CD4-positive, alpha-beta T cell treated with Interleukin-10 for 1 hour (primary cell): ENCODE measurements at places on chromosomes 7 and 10.

- DNase-seq = no peak
These were observed 141.6 kb downstream of the DGKB start for GRCh38 chr7:14760730-14761478.

DNA sequence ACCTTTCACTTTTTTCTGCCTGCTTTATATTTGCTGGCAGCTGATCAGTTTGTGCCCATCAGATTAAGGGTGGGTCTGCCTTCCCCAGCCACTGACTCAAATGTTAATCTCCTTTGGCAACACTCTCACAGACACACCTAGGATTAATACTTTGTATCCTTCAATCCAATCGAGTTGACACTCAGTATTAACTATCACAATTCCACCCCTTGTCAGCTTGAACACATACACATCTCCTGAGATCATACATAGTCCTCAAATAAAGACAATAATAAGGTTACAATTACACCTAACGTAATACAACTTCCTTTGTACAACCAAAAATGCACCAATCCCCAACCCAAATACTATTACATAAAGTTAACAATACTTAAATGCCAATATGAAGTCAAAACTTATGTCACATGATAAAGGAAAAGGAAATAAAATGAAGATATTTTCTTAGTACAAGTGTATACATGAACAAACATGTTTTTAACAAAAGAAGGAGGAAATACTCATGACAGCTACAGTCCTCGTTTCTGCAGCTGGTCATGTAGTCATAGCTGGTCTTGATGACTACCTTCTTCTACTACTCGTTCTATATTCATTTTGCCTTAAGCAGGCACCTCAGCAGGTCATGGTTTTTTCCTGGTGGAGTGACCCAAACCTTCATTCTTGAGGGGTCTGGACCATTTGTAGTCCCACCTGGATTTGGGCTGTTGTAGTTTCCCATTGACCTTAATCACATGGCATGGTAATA is 96.7 kb upstream of the CABCOCO1 start:
- no peak for DNase-seq

GRCh38 chr7:113197274-113197673 is 78.9 kb upstream of the SMIM30 start:
- no peak for DNase-seq

GRCh38 chr7:5314864-5315263 is 32.1 kb downstream of the SLC29A4 start:
- no peak for DNase-seq

GRCh38 chr10:30821261-30821993 is 191.9 kb upstream of the LYZL2 start:
- DNase-seq = no peak

GRCh38 chr7:1695800-1696454 is 25.9 kb downstream of the ELFN1 start:
- no peak for DNase-seq

- peak; percentile 37 for DNase-seq
These were observed 186.7 kb upstream of the KLF6 start for GRCh38 chr10:3971713-3972112.

DNA sequence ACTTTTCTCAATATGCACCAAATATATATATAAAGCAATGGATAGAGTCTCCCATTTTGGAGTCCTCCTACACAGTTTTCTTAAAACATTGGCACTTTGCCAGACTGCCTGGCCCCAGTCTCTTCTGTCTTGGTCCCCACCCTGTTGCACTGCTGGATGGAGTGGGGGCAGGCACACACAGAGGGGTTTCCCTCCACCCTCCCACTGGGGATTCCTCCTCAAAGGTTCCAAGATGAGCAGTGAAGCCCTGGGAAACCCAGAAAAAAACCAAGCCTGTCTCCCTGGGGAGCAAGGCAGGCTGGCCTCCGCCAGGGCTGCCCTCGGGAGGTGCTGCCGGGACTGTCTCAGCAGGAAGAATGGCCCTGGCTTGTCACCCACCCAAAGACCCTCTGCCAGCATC is 68.0 kb downstream of the SH3PXD2A start:
- no peak for DNase-seq

- DNase-seq = no peak
These were observed 16.6 kb upstream of the WNT8B start for GRCh38 chr10:100446130-100446761.

GRCh38 chr10:120861178-120861855 is 10.2 kb downstream of the WDR11 start:
- no peak for DNase-seq

- peak; percentile 91 for DNase-seq
These were observed 3.4 kb downstream of the KCNH2 start for GRCh38 chr7:150974468-150975391.

DNA sequence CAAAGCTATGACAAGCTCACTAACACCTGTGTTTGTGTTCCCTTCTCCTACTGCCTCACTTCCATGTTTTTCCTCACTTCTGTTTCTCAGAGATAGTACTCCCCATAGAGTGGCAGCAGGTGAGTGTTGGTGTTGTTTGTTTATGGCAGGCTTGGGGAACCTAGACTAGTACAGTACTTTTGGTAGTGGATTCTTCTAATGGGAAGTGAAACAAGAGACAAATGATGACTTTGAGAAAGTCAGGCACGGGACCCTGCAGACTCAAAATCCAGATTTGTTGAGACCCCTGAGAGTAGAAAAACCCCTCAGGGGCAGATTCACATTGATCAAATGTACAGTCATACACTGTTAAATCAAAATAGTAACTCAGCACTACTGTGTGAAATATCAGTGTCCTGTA is 6.4 kb upstream of the CFAP69 start:
- no peak for DNase-seq

DNA sequence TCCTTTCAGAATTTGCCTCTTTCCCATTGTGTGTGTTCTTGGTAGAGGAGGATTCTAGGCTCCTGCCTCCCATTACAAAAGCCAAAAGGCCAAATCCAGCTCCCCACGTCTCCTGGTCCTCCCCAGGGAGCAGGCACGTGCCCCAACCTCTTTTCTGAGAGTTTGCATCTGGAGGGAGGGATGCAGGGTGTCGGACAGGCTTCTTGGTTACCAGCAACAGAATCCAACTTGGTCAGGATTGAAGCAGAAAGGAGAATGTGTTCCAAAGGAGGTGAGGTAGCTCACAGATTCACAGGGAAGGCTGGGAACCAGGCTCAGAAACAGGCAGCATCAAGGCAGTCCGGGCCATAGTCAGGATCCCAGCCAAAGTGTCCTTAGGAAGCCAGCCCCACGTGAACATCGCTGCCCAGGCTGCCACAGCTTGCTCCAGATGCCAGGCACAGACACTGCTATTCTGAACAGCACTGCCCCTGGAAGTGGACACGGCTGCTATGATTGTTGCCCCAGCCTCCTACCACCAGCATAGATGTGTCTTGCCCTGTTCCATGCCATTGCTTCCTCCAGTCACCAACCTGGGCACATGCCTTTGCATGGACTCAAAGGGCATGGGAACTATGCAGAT is 264.2 kb upstream of the ZMIZ1 start:
- no peak for DNase-seq

- no peak for DNase-seq
These were observed 20.5 kb downstream of the GRID1 start for GRCh38 chr10:86345859-86346798.

DNA sequence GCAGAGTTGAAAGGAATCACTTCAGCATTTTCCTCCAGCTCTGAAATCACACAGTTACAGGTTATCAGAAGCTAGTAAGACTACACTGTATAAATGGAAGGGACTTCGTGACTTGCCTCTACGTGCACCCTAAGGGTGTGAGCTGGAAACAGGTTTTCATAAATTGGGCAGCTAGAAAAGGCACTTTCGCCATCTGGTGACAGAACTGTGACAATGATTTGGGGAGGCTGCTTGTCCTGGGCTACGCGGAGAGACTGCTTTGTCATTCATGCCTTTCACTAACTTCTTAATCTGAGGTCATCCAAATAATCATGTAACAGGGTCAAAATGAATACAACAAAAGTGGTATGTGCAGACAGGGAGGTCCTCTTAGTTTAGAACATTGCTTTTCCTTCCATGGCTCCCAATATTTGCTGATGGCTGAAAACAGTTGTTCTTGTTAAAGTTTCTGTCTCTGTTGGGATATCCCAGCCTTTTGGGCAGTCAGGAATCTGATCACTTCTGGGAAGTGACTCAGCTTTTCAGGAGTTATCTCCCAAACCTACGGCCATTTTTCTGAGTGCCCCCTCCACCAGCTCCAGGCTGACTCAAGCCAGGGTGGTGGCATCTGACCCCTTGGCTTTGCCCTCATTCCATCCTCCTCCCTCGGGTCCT is 17.8 kb downstream of the VWC2 start:
- no peak for DNase-seq

GRCh38 chr10:98418665-98419468 is 3.9 kb upstream of the PYROXD2 start:
- DNase-seq = no peak

DNA sequence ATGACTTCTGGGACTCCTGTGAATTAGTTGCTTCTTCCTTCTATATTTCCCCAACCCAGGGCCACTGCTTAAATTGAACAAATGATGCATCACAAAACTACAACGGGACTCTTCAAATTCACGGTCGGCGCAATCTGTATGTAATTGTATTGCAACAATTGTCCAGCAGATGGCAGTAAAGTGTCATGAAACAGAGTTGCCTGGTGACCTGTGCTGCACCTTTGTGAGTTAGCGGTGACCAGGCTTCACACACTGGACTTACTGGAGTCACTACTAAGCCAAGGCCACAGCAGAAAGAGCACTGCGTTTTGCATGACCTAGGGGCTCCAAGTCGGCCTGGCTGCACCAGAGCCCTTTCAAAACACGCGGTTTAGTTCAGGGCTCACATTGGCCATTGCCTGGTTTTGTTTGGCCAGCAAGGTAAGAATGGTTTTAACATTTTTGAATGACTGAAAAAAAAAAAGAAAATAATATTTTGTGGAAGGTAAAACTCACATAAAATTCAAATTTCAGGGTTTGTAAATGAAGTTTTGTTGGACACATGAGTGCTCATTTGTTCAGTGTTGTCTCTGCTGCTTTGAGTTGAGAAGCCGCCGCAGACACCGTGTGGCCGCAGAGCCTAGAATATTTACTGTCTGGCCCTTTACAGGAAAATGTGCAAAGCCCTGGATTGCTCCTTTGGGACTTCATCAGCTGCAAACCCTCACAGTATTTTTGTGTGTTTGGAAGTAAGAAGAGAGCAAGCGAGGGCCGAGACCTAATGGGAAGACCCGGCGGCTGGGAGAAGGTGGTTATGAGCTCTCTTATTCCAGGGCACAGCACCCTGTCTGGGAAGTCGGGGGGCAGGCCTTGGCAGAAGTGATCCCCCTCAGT is 23.2 kb upstream of the ZNF32 start:
- DNase-seq = peak; percentile 70

DNA sequence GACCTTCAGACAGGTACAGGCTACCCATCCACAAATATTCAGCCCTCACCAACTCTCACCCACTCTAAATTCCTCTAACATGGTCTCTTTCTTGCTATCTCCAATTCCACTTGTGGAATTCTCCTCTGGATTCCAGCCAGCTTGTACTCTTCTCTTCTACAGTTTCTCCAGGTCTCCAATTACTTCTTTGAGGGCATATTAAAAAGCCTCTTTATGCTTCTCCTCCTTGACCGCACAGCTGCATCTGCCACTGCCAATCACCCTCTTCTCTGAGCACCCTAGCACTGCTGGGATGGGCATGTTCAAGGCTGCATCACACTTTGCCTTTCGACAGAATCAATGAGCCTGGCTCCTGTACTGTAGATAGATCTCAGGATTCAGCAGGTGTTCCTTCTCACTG is 101.5 kb upstream of the ANKRD1 start:
- no peak for DNase-seq

DNA sequence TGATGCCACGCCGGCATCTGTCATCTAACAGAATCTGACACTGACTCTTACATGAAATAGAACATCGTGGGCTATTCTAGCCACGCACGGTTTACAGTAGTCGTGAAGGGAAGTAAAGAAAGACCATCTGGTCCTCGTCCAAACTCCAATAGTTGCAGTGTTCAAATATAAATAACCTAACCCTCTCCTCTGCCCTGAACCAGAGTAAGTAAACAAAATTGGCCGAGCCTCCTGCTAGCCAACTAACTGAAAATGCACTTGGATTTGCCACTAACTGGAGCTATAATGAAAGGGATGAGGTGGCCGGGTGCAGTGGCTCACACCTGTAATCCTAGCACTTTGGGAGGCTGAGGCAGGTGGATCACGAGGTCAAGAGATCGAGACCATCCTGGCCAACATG is 29.5 kb upstream of the ZC3HAV1L start:
- no peak for DNase-seq

GRCh38 chr7:155001756-155002410 is 1.0 kb downstream of the PAXIP1 start:
- DNase-seq = peak; percentile 33

GRCh38 chr7:77887567-77887966 is 89.0 kb downstream of the PHTF2 start:
- no peak for DNase-seq

- DNase-seq = peak; percentile 76
These were observed 5.2 kb downstream of the DMBT1 start for GRCh38 chr10:122565766-122566206.

DNA sequence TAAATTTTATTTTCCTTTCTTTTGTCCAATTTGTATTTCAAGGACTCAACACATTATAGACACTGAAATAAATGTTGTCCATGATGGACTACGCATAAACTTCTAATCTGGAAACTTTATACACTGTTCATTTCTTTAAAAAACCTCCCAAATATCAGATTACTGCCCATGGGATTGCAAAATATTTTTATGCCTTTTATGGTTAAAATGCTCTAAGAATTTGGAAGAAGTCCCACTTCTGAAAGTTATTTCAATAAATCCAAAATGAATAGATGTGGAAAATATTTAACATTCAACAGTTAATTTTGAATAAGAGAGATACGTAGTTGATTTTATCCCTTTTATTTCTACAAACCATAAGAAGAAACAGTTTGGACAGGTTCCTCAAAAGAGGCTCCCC is 46.1 kb downstream of the CABCOCO1 start:
- no peak for DNase-seq

DNA sequence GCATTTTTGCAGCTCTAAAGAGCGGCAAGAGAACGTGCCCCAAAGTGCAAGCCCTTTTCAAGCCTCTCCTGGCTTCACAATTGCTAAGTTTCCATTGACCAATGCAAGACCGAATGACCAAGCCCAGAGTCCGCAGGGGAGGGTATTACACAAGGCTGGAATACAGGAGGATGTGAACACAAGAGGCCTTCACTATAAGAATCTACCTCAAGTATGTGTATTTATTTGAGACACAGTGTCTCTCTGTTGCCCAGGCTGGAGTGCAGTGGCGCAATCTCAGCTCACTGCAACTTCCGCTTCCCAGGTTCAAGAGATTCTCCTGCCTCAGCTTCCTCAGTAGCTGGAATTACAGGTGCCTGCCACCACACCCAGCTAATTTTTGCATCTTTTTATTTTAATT is 22.2 kb upstream of the TPST1 start:
- no peak for DNase-seq

DNA sequence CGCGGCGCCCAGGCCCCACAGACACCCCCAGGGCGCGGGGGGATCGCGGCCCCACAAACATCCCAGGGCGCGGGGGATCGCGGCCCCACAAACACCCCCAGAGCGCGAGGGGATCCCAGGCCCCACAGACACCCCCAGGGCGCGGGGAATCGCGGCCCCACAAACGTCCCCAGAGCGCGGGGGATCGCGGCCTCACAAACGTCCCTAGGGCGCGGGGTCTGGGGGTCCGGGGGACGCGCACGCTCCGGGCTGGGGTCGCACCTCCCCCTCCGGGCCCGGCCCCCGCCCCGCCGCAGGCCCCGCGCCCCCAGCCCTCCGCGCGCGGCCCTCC is 382 bp downstream of the DIP2C start:
- DNase-seq = no peak
